EH (cell line): ENCODE measurements at places on chromosomes 1 and 21.

- DNase-seq = no peak
Measured at GRCh38 chr1:68459796-68460195, 10.0 kb upstream of the RPE65 start.

DNA sequence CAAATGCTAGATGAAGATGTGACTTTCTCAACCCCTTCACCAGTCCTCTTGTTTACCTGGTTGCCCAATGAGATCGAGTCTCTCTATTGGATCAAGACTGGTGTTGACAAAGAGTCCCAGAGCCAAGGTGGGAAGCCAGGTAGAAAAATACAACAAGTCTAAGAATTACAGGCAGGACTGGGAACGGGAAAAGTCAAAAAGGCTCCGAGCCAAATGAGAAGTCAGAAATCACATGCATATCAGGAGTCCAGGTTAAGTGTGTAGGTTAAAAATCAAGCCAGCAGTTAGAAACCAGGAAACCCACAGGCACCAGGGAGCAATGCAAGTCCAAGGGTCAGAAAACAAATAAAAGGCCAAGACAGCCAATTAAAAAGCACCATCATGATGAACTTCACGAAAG is 27.4 kb upstream of the DUSP23 start:
- no peak for DNase-seq

- no peak for DNase-seq
Measured at GRCh38 chr1:67555461-67556296, 125.5 kb upstream of the SERBP1 start.

DNA sequence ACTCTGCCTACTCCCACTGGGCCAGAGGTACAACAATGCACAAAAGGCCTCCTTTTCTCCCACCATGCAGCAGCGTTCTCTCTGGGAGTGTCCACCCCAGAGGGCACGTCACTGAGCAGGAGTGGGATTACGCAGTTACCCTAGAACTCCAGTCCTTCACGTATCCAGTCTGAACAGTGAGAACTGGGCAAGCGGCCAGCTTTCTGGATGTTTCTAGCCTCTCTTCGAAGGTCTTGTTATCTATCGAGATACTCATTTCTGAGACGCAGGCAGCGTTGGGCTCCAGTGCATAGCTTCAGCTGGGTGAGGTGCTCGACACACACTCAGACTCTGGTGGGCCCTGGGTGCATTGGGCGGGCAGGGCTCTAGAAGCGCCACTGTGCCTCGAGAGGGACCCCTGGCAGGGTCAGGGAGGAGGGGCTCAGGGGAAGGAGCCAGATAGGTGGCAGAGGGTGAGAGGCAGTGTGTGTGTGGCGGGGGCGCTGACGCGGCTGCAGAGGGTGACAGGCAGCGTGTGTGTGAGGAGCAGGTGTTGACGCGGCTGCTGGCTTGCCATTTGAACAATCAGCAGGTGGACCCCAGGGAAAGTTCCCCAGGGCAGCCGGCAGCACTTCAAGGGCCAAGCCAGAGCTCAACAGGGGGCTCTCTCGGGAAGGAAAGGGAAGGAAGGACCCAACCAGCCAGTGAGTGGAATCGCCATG is 27.9 kb downstream of the PRDM15 start:
- no peak for DNase-seq

GRCh38 chr1:184893695-184894094 is 80.6 kb downstream of the NIBAN1 start:
- DNase-seq = no peak

DNA sequence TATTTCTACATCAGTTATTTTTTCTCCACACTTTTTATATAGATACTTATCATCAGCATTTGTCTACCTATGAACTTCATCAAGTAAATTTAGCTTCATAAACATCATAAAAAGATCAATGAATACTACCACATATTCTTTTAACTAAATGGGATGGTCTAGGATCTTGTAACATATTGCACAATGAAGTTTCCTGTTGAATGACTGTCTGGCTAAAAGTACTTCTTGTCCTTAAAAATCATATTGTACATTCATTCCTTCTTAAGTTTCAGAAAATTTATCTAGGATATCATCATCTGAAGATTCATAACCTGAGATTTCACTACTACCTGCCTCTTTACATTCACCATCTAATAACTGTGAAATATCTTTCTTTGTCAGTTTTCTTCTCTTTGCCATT is 69.0 kb downstream of the MAGI3 start:
- no peak for DNase-seq

- DNase-seq = no peak
Measured at GRCh38 chr1:230568676-230569075, 73.6 kb upstream of the COG2 start.

DNA sequence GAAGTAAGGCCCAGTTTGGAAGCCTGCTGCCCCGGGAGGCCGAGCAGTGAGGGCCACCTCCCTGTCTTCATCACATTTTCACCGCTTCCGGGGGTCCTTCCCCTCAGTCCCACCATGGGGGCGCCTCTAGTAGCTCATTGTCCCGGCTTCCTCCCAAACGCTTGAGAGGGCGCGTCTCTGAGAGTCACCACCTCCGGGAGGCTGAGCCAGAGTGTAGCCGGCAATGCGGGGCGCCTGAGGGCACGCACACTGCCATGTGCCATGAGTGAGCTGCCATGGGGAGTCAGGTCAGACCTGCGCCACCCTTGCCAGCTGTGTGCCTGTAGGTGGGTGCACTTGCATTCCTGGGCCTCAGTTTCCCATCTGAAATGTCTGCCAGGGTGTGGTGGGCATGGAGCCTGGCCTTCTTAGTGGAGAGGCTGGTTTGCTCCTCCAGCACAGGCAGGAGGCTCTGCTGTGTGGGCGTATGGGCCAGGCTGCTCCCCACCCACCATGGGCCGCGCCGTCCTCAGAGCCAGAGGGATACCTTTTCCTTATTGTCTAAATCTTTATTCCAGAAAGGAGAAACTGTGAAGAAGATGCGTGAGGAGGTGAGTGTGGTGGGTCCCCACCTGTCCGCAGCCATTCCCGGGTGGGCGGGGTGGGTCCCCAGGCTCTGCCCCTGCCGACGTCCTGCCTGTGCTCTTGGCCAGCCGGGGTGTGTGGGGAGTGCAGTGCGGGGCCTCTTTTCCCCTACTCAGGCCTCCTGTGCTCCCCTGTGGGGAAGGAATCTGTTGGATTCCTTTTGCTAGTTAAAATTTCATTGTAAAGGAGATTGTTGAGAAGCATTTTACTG is 81.3 kb upstream of the COL6A1 start:
- DNase-seq = no peak

DNA sequence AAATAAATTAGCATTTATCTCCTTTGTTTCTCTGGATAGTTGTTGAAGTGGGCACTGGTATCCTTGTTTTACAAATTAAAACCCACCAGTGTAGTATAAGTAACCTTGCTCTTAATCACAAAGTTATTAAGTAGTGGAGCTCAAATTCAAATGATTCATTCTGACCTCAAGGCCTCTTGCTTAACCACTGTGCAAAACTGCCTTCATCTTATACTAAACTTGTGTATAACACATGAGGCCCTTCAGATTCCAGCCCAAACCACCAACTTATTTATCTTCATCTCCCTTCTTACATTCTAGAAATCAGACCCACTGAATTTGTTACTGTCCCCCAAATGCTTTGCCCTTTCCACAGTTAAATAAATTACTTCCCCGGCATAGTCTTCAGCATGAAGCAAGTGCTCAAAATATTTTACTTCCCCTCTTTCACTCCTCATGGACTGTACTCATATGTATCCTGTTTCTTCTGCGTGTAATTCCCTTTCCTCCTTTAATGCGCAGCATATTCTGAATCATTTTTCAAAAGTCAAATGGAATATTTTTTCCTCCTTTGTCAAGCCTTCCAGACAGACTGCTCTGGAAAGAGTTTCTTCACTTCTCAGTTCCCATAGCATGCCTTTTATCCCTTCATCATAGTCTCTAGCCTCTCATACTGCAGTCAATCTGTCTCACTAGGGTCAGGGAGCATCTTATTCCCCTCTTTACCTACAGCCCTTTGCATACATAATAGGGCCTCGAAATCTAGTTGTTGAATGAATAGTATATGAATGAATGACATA is 19.0 kb upstream of the DNASE2B start:
- DNase-seq = peak; percentile 80

DNA sequence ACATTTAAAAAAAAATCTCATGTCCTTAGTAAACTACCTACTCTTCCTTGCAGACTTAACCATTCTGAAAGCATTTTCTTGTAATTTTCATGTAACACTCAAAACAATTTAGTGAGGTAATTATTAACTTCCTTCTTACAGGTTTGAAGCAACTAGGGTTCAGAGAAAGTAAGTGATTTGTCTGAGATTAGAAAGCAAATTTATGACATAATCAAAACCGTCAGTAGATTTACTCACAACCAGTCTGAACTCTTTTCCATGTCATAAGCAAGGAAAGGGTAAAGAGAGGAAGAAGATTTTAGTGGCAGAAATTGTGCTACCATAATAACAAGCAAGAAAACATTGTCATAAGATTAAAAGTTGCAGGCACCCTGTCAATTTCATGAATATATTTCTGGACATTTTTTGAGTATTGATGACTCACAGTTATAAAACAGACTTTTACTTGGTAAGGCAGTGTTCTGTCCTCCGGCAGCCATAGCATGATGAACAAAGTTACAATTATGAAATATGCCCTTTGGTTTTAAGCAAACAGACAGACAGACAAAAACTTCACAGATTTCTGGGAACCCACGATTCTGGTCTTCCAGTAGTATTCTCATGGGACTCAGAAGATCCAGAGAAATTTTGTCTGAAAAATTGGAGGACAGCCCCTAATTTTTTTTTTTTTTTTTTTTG is 707.2 kb downstream of the RWDD3 start:
- no peak for DNase-seq

GRCh38 chr1:236429715-236430274 is 35.7 kb downstream of the EDARADD start:
- no peak for DNase-seq

- peak; percentile 51 for DNase-seq
Measured at GRCh38 chr1:57254022-57254421, 169.8 kb downstream of the DAB1 start.

DNA sequence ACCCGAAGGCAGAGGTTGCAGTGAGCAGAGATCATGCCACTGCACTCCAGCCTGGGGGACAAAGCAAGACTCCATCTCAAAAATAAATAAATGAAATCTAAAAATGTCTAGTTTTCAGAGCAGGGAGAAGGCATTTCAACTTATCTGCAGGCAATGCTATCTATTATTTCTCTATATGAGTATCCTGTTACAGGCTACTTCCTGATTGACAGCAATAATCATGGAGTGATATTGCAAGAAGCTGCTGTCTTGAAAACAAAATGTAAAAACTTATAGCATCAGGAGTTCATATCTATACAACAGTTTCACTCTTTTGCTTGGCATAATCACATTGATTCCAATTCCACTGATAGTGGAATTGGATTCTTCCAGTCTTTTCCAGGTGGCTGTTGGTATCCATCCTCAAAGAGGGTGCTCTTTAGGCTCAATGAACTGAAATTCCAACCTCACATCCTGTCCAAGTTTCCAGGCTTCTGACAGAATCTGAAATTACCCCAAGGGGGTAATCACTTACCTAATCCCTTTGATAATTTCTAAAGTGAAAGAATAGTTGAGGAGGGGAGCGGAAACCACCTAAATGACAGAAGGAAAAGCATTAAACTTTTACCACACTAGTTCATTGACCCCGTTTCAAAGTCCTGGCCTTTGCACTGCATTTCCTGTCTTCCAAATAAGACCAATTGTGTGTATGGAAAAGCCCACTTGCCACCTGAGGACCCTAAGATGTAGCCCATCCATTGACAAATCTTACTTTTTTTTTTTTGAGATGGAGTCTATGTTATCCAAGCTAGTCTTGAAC is 107.6 kb downstream of the GLUL start:
- DNase-seq = no peak

- DNase-seq = no peak
Measured at GRCh38 chr21:41374177-41374712, 12.4 kb downstream of the MX2 start.

GRCh38 chr21:19785941-19786340 is 1212.3 kb upstream of the NCAM2 start:
- DNase-seq = no peak

DNA sequence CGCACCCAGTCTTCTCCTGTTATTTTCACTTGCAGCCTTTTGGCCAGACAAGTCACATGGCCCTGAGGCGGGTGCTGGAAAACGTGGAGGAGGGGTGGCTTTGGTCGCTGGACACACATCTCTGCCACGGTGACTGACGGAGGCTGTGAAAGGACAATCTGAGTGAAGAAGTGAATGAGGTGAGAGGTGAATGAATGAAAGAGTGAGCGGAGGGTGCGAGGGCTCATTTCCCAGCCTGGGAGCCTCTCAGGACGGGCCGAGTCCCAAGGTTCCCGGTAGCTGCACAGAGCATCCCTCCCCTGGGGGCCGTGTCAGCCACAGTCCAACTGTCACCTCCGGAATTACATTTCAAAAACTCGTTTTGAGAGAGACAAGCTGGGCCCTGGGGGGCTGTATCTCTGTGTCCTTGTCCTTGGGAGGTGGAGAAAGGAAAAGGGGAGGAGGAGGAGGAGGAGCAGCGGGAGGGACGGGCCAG is 89.6 kb downstream of the UBIAD1 start:
- DNase-seq = no peak
